Stimulated activated CD8-positive, alpha-beta memory T cell treated with anti-CD3 and anti-CD28 coated beads, Interleukin-7, amount 100 ng/mL, for 48 hours (primary cell): ENCODE measurements at places on chromosomes 2 and 18.

GRCh38 chr2:216279459-216279858, 92.8 kb downstream of the MARCHF4 start:
- DNase-seq = no peak

GRCh38 chr2:17747684-17748452, 5.7 kb downstream of the SMC6 start:
- no peak for DNase-seq

GRCh38 chr2:32136097-32136496, 29.6 kb upstream of the SLC30A6 start:
- no peak for DNase-seq

- DNase-seq = no peak
Observed at GRCh38 chr18:78378403-78378802, 601.2 kb upstream of the SALL3 start.

DNA sequence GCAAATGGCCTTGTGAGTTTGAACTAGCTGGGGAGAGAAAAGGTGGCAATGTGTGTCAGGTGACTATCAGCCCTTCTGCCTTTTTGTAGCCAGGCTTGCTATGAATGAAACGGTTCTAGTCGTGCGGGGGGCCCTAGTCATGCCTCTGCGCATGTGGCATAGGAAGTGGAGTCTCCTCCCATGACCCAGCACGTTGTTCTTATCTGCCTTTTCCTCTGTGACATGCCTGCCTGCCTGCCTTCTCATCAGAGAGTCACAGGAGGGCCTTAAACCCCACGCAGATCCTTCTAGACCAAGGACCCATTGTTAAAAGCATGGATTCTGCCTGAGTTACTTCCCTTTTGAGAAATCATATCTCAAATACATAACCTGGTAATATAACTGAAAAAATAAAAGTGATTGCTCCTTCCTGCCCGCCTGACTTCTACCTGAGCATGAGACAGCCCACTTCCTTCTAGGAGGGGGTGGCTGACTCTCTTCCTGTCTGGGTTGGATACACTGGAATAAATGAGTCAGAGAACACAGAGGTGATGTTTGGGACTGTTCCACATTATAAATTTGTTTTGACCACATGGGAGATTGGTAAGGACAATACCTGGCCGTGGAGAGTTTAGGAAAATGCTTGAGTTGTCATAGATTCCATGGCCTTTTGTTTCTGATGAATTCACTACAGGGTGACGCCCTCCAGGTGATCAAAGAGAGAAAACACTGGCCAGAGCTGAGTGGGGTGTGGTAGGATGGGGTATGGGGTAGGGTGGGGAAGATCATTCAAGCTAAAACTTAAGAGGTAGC, 49.8 kb downstream of the FBLN7 start:
- DNase-seq = no peak

GRCh38 chr2:138503652-138504051, 2.1 kb downstream of the SPOPL start:
- DNase-seq = no peak

- DNase-seq = no peak
Observed at GRCh38 chr18:48777744-48778116, 173.0 kb downstream of the SMAD7 start.

GRCh38 chr2:238636269-238637073, 209.7 kb downstream of the ASB1 start:
- DNase-seq = no peak

- DNase-seq = no peak
Observed at GRCh38 chr2:150882751-150883612, 378.7 kb downstream of the RBM43 start.

GRCh38 chr2:69032336-69032735, 19.4 kb downstream of the ANTXR1 start:
- DNase-seq = no peak

- DNase-seq = no peak
Observed at GRCh38 chr2:156580501-156580900, 144.3 kb downstream of the GPD2 start.

GRCh38 chr2:217856159-217856558, 146.6 kb downstream of the TNS1 start:
- DNase-seq = no peak

DNA sequence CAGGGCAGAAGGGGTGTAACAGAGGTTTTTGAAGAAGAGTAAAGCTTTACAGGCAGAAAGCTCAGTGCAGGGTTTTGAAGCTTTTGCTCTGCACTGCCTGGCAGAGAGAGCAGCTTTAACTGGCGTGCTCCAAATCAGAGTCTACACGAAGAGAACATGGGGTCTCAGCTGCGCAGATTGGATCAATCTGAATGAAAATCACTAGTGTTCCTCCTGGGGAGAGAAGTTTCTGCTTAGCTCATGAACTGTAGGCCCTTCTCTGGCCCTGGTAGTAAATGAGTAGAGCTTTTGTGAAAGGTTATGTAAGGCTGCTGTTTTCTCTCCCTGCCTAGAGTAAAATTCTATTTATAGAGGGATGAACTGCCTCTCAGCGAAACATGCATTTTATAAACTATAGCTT, 13.6 kb downstream of the DCC start:
- DNase-seq = no peak

- DNase-seq = no peak
Observed at GRCh38 chr2:45049569-45050336, 40.5 kb upstream of the SIX2 start.

- no peak for DNase-seq
Observed at GRCh38 chr2:263022-263738, 652 bp downstream of the SH3YL1 start.

DNA sequence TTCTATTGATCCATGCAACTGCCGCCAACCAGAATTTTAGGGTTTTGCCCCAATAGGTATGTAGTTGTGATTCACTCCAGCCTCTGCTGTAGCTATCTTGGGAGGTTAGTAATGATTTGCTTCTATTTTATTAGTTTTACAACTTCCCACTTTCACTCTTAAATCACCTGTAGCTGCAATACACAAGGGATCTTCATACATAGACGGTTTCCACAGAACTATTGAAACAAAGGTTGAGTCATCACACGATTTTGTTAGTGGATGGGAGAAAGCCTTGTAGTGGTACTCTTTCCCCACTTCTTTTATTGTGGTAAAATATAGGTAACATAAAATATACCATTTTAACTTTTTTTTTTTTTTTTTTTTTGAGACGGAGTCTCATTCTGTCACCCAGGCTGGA, 104.2 kb upstream of the SPRED2 start:
- DNase-seq = no peak

DNA sequence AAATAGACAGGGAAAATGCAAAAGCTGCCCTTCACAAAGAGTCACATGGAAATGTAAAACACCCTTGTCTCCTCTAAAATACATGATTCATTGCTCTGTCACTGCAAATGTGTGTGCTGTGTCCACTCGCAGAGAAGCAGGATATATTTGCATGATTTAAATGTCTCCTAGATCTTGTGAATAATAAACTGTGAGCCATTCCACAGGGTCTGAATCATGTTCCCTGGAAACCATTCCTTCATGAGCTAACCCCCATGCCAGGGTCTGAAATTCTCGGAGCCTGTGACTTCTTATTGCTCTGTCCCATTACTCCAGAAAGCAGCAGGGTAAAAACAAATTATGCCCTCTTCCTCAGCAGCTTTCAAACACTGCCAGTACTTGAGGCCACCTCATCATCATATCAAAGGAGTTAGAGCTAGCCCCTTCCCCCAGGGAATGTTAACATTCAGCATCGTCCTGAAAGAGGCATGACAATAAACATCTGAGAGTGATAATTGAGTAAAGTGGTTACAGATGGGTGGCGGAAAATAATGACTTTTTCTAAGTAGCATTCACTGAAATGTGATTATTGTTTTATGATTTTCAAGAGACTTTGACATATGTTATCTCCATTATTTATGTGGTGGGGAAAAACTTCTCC, 11.7 kb upstream of the CNGA3 start:
- DNase-seq = no peak

DNA sequence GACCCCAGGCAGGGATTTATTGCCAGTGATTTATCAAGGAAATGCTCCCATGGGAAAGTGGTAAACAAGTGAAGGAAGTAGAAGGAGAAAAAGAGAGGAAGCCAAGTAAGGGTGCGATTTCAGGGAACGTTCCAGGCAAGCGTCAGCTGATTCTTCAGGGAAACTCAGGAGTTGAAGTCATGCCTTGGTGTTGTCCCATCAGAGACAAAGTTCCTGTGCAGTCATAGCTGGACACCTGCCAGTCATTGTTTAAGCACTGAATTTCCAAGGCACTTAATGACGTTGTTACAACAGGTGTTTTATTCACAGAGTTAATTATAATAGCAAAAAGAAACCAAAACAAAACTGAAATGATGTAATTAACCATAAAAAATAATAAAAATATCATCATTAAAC, 381.8 kb upstream of the CRIM1 start:
- DNase-seq = no peak

GRCh38 chr2:110998311-110998710, 122.4 kb upstream of the BCL2L11 start:
- DNase-seq = no peak

GRCh38 chr2:12806549-12807242, 90.0 kb downstream of the TRIB2 start:
- DNase-seq = no peak

DNA sequence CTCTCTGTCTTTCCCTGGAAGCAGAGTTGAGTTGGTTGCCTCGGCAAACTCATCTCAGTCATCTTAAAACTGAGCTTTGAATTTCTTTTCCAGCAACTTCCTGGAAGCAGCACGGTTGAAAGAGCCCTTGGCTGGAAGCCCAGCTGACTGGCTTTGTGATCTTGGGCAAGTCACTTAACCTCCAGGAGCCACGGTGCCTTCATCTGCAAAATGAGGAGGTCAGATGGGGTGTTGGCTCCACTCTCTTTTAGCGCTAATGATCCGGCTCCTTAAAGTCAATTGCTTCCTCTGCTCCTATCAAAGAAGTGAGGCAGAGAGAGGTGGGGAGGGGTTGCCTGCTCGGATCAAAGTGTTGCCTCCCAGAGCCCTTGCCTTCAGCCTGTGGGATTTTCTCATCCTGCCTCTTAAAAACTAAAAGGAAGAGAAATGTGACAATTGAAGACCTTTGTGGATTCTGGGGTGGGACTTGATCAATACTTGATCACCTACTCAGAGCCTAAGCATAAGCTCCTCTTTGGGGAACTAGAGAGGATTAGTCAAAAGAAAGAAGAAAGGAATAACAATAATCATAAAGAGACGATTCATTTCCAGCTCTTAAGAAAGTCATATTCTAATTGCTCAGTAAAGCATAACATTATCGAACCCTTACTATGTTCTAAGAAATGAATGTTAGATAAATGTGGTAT, 86.6 kb downstream of the MYCN start:
- DNase-seq = no peak

- DNase-seq = no peak
Observed at GRCh38 chr2:71499691-71500090, 46.3 kb downstream of the DYSF start.

- no peak for DNase-seq
Observed at GRCh38 chr2:162712598-162712997, 126.0 kb downstream of the KCNH7 start.

DNA sequence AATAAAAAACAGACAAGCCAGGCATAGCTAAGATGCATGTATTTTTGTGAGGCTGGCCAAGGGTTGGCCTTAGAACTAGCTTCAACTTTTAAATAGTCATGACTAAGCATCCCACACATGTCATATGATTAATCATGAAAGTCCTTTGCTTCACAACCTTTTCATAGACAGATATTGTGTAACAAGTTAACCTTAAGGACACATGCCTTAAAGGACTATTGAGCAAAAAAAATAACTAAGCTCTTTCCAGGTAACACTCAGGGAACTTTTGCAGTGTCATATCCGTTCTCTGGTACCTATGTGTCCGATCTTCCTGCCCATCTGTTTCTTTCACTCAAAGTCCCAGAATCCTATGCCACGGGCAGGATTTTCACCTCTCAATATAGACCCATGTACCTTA, 498.4 kb downstream of the STK39 start:
- no peak for DNase-seq

- no peak for DNase-seq
Observed at GRCh38 chr2:195863564-195863963, 205.1 kb downstream of the DNAH7 start.

DNA sequence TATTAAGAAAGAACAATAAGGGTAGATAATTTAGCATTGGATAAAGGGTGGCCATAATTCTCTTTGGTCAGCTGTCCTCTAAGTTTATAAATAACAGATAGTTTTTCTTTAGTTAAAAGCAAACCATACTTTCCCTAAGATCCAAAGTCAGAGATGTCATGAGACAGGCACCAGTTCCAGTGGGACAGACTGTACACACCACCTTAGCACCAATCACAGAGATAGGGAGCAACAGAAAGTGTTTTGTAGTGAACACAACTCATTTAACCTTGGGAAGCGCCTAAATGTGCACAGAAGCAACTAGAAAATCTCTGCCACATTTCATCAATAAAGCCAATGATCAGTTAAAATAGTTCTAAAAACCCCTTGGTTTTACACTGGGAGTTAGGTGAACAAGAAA, 186.8 kb upstream of the SMAD7 start:
- DNase-seq = no peak

- no peak for DNase-seq
Observed at GRCh38 chr2:217667512-217667911, 335.3 kb downstream of the TNS1 start.

GRCh38 chr18:64803471-64803870, 654.6 kb upstream of the LINC00305 start:
- DNase-seq = no peak

DNA sequence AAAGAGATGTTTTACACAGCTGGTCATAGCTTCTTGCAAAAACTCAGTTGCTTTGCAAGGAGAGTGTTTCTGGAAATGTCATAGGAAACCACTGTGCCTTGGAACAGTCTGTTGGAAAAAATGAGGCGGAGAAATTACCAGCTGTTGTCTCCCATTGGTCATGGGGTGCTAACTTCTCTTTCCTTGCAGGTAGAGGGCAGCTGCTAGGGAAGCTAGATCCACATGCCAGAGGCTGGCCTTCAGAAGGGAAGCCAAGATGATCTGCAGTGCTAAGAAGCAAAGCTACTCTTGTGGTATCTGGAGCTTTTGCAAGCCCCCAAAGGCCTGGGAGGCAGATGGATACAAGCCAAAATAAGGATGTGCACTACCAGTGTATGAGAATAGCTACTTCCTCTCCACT, 34.8 kb upstream of the LAMA1 start:
- DNase-seq = no peak

- DNase-seq = peak; percentile 25
Observed at GRCh38 chr2:68594674-68595492, 48.5 kb upstream of the PROKR1 start.

- DNase-seq = no peak
Observed at GRCh38 chr2:240935103-240935876, 29.2 kb downstream of the CROCC2 start.
